NT2/D1 (cell line): ENCODE measurements at places on chromosomes 7 and 10.
A peak's percentile ranks its signal among the peaks of the same experiment; 100 is the strongest.

GRCh38 chr7:26199301-26200037 is 1.1 kb downstream of the HNRNPA2B1 start:
- DNase-seq: no peak

DNA sequence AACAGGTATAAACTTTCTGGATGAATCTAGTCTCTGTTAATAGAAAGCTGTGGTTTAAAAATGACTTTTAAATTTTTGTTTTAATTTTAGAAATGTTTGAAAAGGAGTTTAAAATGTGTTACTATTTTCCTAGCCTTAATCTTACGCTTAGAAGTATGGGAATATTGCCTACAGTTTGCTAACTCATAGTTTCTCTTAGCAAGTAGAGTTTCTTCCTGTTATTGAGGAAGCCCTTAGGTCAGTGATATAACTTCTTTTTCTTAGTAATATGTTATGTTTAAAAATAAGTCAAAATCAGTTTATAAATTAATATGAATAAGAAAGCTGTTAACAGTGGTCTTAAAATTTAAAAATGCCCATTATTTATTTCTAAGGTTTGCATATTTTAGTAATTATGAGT is 3.1 kb downstream of the STARD3NL start:
- no peak for DNase-seq

- DNase-seq: peak; percentile 57
Observed at GRCh38 chr7:38660427-38661099, 29.4 kb upstream of the AMPH start.

DNA sequence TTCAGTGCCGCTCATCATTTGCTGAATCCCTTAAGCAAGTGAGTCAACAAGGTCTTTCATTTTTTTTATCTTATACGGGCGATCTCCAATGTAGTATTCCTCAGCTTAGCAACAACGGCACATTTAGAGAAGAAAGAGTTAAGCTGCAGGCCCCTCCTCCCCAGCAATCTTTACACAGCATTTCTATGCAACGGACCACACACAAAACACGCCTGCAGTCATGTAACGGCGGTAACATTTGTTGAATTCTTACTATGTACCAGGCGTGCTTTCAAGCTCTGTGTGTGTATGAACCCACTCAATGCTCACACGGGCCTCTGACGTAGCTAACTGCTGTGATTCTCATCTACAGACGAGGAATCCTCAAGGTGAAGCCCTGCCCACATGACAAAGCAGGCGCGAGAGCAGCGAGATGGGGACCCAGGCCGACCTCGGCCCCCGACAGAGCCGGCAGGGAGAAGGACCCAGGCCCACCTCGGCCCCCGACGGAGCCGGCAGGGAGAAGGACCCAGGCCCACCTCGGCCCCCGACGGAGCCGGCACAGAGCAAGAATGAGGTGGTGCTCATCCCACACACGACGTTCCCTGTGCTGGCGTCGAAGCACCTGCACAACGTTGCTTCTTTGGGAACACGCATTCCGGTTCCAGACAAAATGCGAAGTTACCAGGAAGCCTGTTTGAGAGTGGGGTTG is 240.7 kb downstream of the ZMYND11 start:
- no peak for DNase-seq

- no peak for DNase-seq
Observed at GRCh38 chr7:92335574-92335973, 89.8 kb downstream of the ANKIB1 start.

- DNase-seq: no peak
Observed at GRCh38 chr7:130622866-130623265, 45.7 kb downstream of the COPG2 start.

GRCh38 chr10:66786709-66787108 is 139.1 kb upstream of the LRRTM3 start:
- no peak for DNase-seq

DNA sequence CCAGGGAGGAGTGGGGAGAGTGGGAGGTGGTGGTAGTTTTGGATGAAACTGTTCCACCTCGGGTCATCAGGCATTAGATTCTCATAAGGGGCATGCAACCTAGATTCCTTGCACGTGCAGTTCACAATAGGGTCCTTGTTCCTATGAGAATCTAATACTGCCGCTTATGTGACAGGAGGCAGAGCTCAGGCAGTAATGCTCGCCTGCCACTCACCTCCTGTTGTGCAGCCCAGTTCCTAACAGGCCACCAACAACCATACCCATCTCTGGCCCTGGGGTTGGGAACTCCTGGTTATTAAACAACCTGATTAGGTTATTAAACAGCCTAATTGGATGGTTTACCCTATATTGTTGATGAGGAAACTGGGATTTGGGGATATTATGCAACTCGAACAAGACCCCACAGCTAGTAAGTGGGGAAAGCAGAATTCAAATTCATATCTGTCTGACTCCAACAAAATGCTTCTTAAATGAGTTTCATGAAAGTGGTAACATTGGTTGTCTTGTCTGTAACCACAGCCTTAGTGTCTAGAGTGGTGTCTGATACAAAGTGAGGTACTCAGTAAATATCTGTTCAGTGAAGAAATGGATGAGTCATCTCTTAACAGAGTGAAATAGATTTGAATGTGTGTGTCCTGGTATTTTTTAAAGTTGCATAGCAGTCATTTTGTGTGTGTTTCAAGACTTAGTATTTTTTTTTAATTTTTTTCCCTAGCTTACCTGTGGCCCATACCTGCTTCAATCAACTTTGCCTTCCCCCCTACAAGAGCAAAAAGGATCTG is 101.6 kb downstream of the HECTD2 start:
- no peak for DNase-seq

GRCh38 chr7:128178611-128179010 is 62.5 kb upstream of the LEP start:
- DNase-seq: no peak

GRCh38 chr10:94963901-94964300 is 25.4 kb downstream of the CYP2C9 start:
- DNase-seq: peak; percentile 39

GRCh38 chr7:149867762-149868622 is 5.8 kb upstream of the ATP6V0E2 start:
- DNase-seq: no peak
